ENCODE measurements at places on chromosomes 5 and 9.

GRCh38 chr5:96548905-96549304 is 113.3 kb upstream of the CAST start:
- ATAC-seq: no peak

DNA sequence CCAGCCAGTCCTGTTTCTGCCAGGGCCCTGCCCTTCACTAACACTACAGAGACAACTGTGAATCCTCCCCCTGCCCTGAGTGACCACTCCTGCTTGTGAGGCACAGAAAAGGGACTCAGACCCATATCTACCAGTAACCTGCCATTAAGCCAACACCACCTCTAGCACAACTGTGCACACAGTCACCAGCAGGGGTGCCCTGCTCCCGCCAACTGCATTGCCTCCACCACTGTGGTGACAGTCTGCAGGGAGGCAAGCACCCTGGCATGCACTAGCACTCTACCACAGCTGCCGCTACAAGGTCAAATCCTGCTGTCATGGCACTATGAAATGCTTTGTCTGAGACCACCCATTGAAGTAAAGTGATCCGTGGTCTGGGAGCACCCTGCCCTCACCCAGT is 1028.5 kb upstream of the CDH9 start:
- ATAC-seq: no peak

GRCh38 chr5:87770601-87771121 is 357.9 kb upstream of the CCNH start:
- no peak for ATAC-seq

GRCh38 chr5:151047814-151048425 is 27.5 kb downstream of the GPX3 start:
- ATAC-seq: peak; percentile 56

- ATAC-seq: peak; percentile 55
Observed at GRCh38 chr9:63817622-63818518, 1467.1 kb downstream of the FOXD4L5 start.
